ENCODE measurements at places on chromosomes 16 and 17.

GRCh38 chr17:59842901-59843652 is 49.7 kb downstream of the TUBD1 start:
- DNase-seq, result no peak

- no peak for DNase-seq
Observed at GRCh38 chr16:87602001-87602775, at the start of gene JPH3. JPH3 (plus strand) TSS chr16:87602508; CDS start chr16:87603147, 639 bp downstream.

DNA sequence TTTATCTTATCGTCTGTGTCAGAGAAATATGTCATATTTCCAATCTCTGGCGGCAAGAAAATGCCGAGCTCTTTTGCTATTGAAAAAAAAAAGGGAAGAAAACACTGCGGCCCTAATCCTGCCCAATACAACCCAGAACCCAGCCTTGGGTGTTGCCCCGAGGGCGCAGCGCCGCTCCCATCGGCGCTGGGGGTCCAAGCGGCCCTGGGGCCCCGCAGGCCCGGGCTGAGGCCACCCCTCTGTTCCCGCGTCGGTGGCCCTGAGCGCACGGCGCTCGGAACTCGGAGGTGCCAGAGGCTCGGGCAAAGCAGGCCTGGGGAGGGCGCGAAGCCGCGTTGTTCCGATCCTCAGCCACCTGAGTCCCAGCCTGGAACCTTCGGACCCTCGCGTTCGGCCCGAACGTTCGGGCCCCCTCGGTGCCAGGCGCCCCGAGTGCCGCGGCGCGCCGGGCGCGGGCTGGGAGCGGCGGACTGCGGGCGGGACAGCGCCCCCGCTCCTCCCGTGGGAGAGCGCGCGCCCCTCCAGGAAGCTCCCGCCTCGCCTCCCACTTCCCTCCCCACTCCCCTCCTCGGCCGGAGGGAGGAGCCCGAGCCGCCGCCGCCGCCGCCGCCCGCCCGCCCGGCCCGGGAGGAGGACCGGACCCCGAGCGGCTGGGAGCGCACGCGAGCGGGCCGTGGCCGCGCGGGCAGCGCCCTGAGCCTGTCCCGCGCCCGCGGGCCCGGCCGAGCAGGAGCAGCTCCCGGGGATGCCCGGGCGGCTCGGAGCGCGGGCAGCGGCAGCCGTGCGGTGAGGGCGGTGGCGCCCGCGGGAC is at the start of gene CPNE2:
TSS of gene CPNE2 (plus strand) at position 609 of the 811 bp plus-strand sequence. CDS start 18,160 bp downstream, outside the sequence.
- no peak for DNase-seq

DNA sequence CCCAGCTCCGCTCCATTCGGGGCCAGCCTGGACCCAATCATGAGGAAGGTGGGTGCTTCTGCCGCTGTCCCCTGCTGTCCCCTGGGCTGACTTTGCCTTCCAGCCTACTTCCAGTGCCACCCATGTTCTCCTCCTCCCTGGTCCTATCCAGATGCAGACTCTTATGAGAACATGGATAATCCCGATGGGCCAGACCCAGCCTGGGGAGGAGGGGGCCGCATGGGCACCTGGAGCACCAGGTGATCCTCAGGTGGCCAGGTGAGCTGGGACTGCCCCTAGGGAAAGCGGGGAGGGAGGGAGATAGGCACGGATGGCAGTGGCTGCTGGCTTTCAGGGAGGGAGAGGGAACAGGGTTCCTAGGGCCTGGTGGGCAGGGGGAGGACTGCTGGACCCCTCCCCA is 7.0 kb downstream of the CD19 start:
- DNase-seq, result no peak

GRCh38 chr17:44363613-44364159 is at the start of gene FAM171A2:
FAM171A2 (minus strand) TSS chr17:44363853; CDS start chr17:44363714, 139 bp downstream.
- DNase-seq, result no peak

GRCh38 chr17:7511108-7511507 is 26.9 kb downstream of the POLR2A start:
- no peak for DNase-seq

DNA sequence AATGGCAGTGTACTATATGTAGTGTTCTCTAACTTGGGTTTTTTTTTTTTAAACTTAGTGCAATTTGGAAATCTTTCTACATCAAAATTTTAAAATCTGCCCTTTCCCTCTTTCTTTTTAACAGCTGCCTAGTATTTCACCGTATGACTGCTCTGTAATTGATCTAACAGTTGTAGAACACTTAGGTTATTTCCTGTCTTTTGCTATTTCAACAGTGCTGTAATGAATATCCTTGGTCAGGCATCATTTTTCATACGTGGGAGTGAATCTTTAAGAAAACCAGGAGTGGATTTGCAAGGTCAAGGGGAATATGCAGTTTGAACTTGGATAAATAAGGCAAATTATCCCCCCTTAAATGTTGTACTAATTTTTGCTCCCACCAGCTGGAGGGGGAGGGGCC is 3.8 kb downstream of the NLRC5 start:
- DNase-seq, result no peak

All from NCI-H446 treated with DMSO at 0.1 percent for 48 hours (cell line).